NCI-H1417 (cell line): ENCODE measurements at places on chromosomes 12 and 14.
A peak's percentile ranks its signal among the peaks of the same experiment; 100 is the strongest.

GRCh38 chr14:24459331-24459730, 16.8 kb upstream of the SDR39U1 start:
- DNase-seq: no peak

DNA sequence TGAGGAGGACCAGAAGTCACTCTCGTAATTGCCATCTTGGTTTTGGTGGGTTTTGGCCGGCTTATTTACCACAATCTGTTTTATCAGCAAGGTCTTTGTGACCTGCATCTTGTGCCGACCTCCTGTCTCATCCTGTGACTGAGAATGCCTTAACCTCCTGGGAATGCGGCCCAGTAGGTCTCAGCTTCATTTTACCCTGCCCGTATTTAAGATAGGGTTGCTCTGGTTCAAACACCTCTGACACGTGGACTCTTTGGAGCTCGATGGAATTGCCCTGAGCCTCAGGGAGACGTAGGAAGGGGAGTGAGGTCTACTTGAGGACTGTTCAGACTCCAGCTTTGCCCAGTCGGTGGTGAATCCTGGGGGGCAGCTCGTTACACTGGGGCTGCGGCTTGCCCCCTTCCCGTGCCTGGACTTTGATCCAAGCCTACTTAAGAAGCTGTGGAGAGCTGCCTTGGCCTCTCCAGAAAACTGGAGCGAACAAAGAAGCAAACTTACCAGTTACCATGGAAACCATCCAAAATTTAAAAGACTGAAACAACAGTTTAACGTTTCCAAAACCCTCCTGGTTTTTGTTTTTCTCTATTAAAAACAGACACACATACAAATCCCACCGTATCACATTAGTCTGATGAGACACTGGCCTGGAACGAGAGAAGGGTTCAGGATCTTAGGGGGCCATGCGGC, 28.0 kb downstream of the CALM1 start:
- no peak for DNase-seq

- DNase-seq: no peak
Observed at GRCh38 chr12:5260591-5261086, 171.3 kb upstream of the NTF3 start.

GRCh38 chr12:124450376-124450750, 117.0 kb downstream of the NCOR2 start:
- DNase-seq: no peak

- DNase-seq: no peak
Observed at GRCh38 chr12:123951467-123951866, 21.2 kb downstream of the CCDC92 start.

DNA sequence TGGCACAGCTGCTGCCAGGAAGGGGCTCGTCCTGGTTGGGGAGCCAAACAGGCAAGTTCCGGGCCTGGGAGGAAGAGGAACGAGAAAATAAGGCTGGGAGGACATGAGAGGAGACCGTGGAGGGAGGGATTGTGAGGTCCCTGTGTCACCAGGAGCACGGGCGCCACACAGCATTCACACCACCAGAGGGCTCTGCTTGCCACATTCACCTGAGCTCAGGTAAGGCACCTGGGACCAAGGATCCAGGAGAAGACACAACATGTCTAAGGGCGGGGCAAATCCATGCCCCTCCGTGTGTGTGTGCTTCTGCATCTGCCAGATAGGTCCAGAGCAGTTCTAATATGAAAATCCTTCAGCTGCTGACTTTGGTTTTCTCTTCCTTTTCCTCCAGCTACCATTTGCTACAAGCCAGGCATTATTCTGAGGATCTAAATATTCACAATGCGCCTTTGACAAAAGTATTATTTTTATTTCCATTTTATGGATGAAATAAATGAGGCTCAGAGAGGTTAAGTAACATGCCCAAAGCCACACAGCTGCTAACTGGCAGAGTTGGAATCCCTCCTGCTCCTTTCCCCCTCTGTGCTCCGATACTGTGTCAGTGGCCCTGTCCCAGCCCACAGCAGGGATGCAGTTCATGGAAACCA, 14.6 kb downstream of the RAPGEF3 start:
- DNase-seq: peak; percentile 73
